ENCODE measurements at places on chromosomes 7 and 10. TPM values are rescaled to one million over a fixed set of nuclear protein-coding genes. Genes with fewer than 3 reads are reported as not detected.
A peak's percentile ranks its signal among the peaks of the same experiment; 100 is the strongest.

DNA sequence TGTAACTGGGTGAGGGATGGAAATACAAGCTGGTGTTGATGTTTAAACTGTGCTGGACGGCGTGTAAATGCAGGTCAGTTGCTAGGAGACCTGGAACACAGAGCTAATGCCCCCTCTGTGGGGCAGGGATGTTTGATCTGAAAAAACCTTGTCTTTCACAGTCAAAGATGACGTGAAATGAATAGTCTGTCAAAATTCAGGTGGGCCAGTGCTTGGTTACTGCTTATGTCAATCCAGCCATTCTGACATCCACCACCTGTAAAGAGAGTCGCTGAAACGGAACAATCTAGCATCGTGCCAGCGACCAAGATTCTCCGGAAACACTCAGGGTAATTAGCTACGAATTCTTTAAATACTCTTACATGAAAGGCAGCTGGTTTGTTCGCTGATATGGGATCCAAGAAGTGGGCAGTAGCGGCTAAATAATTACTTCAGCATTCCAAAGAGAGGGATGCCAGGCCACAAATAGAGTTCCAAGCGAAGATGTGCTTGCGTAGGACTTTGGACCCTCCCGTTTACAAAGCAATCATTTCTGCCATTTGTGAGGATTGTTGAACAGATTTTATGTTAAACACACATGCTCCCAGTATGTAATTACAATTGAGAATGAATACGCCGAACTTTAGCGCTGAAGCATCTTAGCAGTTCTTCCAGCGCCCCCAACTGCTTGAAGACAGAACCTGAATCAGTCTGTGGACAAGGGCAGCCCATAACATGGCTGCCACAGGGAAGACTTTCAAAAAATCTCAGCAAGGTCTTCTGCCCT lies 7.3 kb upstream of the ASB4 start:
- DNase-seq: peak; percentile 16

- no peak for DNase-seq
Measured at GRCh38 chr7:96685353-96685752, 24.3 kb downstream of the SEM1 start.

DNA sequence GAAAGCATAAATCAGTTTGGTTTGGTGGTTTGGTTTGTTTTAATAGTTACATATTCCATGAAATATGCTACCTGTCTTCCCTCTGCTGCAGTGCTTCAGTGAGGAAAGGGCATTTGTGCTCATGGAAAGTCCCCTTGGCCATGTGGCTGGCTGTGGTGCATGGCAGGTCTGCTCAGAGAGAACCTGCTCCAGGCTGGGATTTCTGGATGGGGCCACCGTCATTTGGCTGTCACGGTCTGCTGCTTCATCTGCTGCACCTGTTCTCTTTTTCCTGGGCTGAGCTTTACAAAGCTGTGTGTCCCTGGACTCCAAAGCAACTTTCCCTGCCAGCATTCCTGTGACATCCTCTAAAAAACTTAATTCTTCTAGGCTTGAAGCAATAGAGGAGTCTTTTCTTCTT lies 8.9 kb downstream of the CDK14 start:
- DNase-seq: no peak

Gene GSTO2
- 33.8 TPM for total RNA-seq

DNA sequence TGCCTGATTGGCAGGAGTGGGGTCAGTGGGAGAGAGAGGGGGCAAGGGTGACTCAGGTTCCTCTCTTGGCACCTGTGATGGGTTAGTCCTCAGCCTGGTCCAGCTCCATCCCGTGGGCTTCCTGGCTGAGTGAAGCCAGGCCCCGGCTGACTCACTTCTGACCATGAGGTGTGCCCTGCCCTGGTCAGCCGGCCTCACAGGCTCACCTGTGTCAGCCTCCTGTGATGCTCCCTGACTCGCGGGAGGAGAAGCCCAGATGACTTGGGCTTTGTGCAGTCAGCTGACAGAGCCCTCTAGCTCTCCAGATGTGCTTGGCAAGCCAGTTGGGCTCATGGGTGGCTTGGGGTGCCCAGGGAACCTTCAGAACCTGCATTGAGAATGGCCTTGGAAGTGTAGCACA lies 16.0 kb upstream of the PPIF start:
- DNase-seq: no peak

DNA sequence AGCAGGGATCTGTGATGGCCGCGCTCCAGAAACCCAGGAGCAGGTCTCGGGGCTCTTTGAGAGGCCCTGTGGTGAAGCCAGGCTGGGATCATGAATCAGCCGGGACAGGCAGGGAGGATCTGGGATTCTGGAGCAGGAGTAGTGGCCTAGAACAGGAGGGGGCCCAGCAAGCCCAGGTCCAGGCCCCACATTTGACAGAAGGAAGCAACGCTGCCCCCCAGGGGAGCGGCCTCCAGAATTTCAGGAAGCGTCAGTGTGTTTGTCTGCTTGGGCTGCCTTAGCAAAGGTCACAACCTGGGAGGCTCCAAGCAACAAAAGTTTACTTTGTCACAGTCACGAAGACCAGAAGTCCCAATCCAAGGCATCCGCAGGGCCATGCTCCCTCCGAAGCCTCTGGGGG lies 36.8 kb downstream of the CLRN3 start:
- DNase-seq: no peak

- peak; percentile 85 for DNase-seq
Measured at GRCh38 chr7:12719141-12719919, 31.9 kb downstream of the ARL4A start.

GRCh38 chr10:3793553-3793952 lies 8.5 kb upstream of the KLF6 start:
- no peak for DNase-seq

- DNase-seq: no peak
Measured at GRCh38 chr10:15046626-15047025, 2.9 kb downstream of the OLAH start.

DNA sequence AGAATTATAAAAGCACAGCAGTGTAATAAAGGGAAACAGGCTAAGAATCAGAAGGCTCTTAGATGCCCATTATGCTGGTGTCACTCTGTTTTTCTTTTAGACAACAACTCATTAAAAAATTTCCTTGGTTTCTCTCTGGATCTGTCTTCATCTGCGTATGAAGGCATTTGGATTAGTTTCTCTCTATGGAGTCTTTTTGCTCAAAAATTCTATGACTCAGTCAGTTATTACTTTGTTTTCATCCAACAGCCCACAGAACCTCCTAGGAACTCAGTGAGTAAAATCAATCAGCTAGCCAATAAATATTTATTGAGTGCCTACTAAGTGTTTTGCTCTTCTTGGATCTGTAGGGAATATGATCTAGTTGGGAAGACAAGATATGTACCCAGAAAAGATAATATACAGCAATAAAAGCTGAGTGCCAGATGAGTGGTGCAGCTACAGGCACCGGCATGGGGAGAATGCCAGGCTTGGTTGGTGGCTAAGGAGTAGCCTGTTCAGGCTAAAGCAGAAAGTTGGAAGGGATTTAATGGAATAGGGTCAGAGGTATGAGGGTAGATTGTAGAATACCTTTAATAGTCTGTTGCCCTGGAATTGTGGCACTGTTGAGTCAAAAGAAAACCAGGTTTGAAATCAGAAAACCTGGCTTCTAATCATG lies 156.2 kb downstream of the LRRC4 start:
- DNase-seq: no peak

- DNase-seq: no peak
Measured at GRCh38 chr10:11395581-11396310, 215.7 kb downstream of the USP6NL start.

DNA sequence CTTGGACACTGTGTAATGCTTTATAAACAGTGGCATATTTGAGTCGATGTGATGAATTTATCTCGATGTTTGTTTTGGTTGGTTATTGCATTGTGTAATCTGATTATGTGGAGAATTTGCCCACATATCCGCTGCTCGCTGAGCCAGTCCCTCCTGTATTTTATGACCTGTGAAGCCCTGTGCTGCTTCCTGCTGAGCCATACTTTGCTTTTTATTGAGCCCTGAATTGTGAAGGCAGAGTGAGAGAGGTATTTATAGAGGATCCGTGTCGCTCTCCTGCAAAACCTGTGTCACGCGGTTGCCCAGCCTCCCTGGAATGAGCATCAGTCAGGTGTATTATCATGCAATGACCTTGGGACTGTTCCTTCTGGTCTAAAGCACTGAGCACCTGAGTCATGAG lies 253.7 kb downstream of the ARHGAP21 start:
- DNase-seq: no peak

DNA sequence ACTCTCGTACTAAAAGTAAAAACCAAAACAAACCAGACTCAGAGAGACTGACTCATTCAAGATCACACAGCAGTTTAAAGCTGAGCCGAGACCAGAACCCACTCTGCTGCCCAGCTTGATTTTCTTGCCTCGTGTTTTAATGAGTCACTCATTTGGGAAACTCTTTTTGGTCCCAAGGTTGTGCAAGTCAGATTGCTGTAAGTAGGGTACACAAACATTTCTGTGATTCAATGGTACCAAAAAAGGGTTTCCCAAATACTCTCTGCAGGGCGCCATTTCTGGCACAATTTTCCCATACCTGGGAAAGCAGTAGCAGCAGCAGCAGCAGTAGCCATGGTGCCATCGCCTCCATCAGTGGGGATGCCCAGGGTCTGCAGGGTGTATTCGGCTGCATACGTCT lies 69.9 kb downstream of the ASAH2B start:
- peak; percentile 29 for DNase-seq

Gene ZFYVE27
- total RNA-seq: 25.7 TPM

DNA sequence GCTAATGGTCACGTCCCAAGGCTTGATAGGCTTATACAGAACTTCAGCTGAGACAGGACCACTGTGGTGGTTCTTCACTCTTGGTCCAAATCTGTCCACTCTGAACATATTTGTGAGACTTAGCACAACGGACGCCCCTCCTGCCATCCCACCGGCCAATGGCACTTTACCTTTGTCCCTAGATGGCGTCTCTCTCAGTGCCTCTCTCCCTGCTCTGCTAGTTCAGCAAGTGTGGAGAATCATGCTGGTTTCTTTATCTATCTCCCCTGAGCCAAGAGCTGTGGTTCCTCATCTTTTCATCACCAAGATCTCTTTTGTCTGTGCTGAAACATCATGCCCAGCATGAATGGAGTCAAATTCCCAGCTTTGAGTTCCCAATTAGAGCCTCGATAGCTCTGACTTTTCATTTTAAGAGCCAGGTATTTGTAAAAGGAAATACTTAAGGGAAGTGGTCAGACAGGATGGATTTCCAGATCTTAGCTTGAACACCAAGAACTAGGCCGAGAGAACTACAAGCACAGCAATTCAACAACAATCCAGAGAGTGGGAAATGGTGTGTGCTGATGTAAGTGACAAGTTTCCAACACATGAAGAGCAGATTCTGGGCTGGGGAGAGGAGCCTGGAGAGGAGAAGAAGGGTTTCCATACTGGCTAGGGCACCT lies 69.5 kb downstream of the ZNF800 start:
- no peak for DNase-seq

Gene CTNNA3
- not detected for total RNA-seq

Gene SSBP1
- 269 TPM for total RNA-seq

GRCh38 chr10:119859420-119860258 lies 13.0 kb downstream of the MCMBP start:
- peak; percentile 63 for DNase-seq

- no peak for DNase-seq
Measured at GRCh38 chr7:69599286-69599954, 1.1 kb downstream of the AUTS2 start.
